GM18507 (cell line): ENCODE measurements at places on chromosomes 5 and 9.

- no peak for DNase-seq
Measured at GRCh38 chr9:133369933-133370332, 5.9 kb downstream of the SURF4 start.

DNA sequence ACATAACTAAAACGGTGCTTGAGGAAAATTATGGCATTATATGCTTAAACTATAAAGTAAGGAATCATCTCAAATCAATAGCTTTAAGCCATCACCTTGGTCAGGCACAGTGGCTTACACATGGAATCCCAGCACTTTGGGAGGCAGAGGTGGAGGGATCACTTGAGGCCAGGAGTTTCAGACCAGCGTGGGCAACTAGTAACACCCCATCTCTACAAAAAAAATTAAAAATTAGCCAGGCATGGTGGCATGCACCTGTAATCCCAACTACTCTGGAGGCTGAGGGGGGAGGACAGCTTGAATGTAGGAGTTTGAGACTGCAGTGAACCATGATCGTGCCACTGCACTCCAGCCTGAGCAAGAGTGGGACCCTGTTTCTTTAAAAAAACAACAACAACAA lies 22.6 kb downstream of the ACTL7A start:
- no peak for DNase-seq

GRCh38 chr5:51326844-51327243 lies 56.4 kb upstream of the ISL1 start:
- no peak for DNase-seq

GRCh38 chr9:88991066-88992034 lies at the start of gene S1PR3:
Gene S1PR3 (plus strand): TSS chr9:88991468. CDS start chr9:89001201, 9,733 bp downstream.
- DNase-seq = no peak

GRCh38 chr5:72518001-72518683 lies 10.9 kb upstream of the ZNF366 start:
- DNase-seq = no peak

- no peak for DNase-seq
Measured at GRCh38 chr9:88544245-88544644, 9.3 kb downstream of the NXNL2 start.
